HS-27A (cell line): ENCODE measurements at places on chromosomes 7 and 10.

DNA sequence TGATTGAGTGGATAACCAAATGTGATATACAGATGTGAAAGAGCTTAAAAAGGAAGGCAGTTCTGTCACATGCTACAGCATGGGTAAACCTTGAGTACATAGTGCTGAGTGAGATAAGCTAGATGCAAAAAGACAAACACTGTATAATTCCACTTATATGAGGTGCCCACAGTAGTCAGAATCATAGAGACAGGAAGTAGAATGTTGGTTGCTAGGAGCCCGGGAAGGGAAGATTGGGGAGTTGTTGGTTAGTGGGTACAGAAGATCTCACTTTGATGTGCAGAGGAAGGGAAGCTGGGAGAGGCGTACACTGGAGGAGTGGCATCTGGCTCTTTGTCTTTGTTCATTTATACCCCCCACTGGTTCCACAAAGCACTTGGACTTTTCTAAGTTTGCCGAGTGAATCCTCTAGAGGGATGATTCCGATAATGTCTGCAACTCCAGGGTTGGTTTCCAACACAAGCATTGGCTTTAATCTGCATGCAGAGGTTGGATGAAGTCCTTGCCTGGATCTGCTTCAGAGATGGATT lies 39.5 kb downstream of the TSPAN14 start:
- no peak for DNase-seq

GRCh38 chr7:78587443-78588044 lies 789.0 kb downstream of the PHTF2 start:
- no peak for DNase-seq

- DNase-seq: no peak
These were observed 964 bp downstream of the FRMD4A start for GRCh38 chr10:14329746-14330173.

GRCh38 chr10:95451568-95452524 lies 109.3 kb downstream of the SORBS1 start:
- no peak for DNase-seq

DNA sequence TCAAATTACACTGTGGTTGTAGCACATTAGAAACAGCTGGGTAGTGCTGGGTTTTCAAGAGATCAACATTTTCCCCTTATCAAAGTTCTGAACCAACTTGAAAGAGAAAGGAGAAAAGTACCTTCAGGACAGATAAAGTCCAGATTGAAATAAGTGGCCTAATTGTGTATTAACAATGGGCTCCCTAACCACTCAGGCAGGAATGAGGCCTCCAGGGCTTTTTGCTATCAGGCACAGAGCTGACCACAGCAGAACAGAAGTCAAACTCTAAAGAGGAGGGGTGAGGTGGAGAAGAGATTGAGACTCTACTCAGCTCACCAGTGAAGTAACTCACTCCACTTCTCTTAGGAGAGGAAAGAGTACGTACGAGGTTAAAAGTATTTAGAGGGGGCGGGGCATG lies 394.1 kb upstream of the PHF14 start:
- DNase-seq: no peak

- DNase-seq: no peak
These were observed at the start of gene SCIN for GRCh38 chr7:12570534-12571461. Gene SCIN (plus strand): TSS chr7:12570720. CDS start chr7:12570787, 67 bp downstream.

- DNase-seq: no peak
These were observed 274.6 kb downstream of the KCND2 start for GRCh38 chr7:120547605-120548004.

DNA sequence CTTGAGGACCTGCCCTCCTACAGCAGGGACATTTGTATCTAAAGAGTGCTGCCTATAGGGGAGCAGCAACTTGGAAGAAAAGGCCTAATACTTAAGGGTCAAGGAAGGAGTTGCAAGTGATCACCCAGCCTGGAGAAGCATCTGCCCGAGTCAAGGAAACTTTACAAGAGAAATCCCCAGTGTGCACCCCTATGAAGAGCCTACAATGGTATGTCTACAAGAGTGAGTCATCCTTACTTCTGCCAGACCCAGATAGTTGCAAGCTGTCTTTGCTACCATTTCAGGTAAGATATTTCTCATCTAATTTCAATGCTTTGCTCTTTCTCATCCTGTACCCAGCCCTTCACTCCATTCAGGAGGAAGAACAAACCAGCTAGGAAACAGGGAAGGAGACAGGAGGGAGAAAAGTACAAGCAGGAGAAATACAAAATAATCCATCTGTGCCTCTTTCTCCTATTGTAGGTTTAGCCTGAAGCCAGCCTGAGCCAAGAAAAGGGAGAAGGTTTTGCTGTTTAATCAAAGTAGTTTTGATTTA lies 34.4 kb upstream of the AGR3 start:
- DNase-seq: peak; percentile 38

- DNase-seq: no peak
These were observed 13.4 kb upstream of the HNRNPH3 start for GRCh38 chr10:68318331-68319059.

GRCh38 chr10:6382081-6382480 lies 179.3 kb downstream of the PFKFB3 start:
- DNase-seq: no peak

- no peak for DNase-seq
These were observed 82.8 kb downstream of the GLI3 start for GRCh38 chr7:42154173-42154572.

- DNase-seq: no peak
These were observed 224.7 kb upstream of the ADARB2 start for GRCh38 chr10:1961989-1962388.

DNA sequence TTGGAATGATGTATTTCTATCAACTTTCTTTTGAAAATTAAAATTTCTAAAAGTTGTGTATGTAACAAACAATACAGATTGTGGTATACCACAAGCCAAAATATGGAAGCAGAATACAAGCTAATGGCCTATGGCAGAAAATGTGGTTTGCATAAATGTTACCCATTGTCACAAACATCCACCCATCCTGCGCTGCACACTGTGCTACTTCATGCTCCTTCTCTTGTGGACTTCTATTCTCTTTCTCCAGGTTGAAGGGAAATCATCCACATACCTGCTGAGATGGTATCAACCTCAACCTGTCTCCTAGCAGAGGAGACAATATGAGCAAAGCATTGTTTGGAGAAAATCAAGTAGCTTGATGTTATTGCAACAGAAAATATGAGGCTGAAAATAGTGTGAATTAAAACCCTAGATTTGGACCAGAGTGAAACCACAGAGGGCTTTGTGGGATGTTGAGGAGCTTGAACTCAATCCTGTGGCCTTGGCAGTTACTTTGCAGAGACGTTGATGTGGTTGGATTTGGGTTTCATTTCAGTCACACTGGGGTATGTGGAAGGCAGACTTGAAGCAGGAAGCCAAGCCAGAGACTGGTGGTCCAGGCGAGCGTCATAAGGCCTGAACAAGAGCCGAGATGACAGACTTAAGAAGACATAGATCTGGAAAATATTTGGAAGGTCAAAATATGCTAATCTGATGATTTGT lies 63.8 kb downstream of the ICA1 start:
- no peak for DNase-seq

- DNase-seq: no peak
These were observed 69.6 kb downstream of the NT5C2 start for GRCh38 chr10:103123282-103124024.

- DNase-seq: no peak
These were observed 10.2 kb upstream of the PRLHR start for GRCh38 chr10:118605694-118606093.

GRCh38 chr7:55128693-55129394 lies 110.0 kb downstream of the EGFR start:
- no peak for DNase-seq

GRCh38 chr7:431658-432111 lies 88.0 kb downstream of the PDGFA start:
- DNase-seq: no peak

DNA sequence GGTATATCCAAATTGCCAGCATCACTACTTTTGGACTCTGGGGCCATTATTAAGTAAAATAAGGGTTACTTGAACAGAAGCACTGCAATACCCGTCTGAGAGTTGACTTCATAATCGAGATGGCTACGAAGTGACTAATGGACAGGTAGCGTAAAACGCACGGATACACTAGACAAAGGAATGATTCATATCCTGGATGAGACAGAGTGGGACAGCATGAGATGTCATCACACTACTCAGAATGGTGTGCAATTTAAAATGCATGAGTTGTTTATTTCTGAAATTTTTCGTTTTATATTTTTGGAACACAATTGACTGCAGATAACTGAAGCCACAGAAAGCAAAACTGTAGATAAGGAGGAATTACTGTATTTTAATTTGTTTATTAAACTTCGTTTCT lies 421.5 kb upstream of the LRGUK start:
- no peak for DNase-seq
